Activated T-cell treated with anti-CD3 and anti-CD28 coated beads for 24 hours (primary cell): ENCODE measurements at places on chromosomes 6 and 20.

DNA sequence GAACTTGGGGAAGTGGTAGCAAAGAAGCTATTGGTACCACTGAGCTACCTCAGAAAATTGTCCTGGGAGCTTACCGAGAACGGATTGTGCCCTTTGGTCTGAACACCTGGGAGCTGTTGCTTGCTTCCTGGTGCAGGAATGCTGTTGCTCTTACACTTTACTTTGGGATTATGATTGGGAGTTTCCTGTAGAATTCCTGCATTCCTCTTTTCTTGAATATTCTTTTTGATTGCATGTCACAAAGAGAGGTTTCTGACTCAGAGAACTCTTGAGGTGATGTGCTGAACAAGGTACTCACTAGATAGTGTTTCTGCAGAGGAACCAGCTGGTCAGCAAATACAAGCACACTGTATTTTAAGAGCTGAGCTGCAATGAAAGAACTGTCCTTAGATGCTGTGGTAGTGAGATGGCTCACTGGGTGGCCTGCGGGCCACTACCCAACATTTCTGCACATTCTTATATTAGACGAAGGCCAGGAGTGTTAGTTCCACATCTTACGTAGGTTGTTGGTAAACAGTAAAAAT lies 35.0 kb downstream of the LRRC1 start:
- no peak for DNase-seq

DNA sequence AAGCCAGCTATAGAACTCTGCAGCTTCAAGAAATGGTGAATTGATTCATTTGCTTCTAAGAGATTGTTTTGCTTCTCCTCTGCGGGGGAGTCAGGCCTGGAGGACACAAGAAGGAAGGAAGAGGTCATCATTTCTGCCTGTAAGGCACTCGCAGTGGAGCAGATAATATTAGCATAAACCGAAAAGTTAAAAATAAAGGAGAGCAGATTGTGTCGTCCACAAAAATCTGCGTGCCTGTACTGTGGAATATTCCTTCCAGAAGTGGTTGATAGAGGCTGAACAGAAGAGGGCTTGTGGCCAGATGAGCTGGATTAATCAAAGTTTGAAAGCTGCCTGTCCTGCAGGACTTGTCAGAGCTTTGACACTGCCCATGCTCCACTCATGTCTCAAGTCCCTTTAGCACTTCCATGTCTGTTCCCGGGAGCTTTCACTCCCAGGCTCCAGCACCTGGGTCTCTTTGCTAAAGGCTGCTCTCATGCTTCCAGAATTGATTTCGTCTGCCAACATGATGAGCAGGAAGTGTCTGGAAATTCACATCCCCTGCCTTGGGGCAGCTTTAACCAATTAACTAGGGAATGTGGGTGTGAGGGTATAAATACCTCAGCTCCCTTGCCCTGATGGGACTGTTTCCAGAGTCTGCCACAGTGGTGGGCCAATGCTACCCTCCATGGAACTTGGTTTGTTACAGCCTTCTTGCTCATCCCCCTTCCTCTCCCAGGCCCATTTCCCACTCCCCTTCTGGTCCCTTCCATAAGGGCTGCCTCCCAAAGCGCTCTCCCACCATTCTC lies 65.1 kb upstream of the STX16 start:
- DNase-seq, result no peak

DNA sequence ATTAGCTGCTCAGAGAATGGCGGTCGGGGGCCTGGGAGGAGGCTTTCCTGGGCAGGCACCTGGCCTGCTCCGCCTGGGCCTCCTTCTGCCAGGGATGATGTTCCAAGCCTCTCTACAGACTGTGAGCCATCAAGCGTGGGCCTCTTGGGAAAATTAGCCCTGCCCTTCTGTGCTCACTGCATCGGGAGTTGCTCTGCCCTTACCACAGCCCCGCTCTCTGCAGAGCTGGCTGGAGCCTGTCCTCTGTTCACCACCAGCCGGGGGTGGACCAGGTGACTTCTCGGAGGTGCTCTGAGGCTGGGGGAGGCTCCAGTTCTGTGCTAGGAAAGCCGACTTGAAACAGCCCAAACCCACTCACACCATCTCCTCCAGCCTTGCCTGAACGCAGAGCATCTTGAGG lies 24.2 kb downstream of the MDGA1 start:
- no peak for DNase-seq

- no peak for DNase-seq
These were observed 3.8 kb upstream of the SLC17A1 start for GRCh38 chr6:25835442-25836283.

GRCh38 chr20:24698189-24698588 lies 228.8 kb downstream of the SYNDIG1 start:
- no peak for DNase-seq

- DNase-seq, result no peak
These were observed 20.0 kb upstream of the ABCC10 start for GRCh38 chr6:43407296-43407695.

- DNase-seq, result peak; percentile 61
These were observed 29.0 kb downstream of the MOCS3 start for GRCh38 chr20:50987493-50988210.

DNA sequence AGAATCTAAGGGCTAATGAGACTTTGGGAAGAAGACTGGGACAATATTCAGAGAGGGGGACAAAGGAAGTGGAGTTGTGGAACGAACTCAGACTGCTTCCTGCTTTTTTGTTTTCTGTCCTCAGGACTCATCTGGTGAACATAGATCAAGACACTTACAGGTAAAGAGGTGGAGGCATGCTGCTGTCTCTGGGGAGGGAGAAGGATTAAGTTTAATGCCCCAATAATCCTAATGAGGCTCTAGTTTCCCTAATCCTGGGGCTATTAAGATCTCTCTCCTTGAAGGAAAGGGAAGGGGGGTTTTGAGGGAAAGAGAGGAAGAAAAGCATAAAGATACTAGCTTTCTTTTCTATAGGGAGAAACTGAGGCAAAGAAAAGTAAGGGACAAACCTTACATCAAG lies 4.6 kb downstream of the MSH5 start:
- DNase-seq, result no peak

- no peak for DNase-seq
These were observed 488.3 kb downstream of the CDKAL1 start for GRCh38 chr6:21022343-21023107.

DNA sequence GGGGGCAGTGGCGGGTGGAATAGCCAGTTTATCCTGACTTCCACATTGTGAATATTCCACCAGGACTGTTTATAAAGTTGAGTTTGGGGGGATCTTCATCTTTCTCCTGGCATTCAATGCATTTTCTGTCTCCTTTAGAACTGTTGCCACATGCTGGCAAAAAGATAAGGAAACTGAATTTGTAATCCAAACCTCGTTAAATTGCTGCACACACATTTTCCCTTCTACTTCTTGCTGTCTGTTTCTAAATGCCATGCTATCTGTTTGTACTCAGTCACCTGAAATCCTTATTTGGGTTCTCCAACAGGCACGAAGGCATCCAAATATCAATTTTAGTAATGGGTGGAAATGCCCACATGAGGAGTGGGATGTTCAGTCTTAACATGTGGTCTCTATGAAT lies 180.2 kb upstream of the CCN2 start:
- no peak for DNase-seq
